Nephron progenitor cell (in vitro differentiated cells): ENCODE measurements at places on chromosomes 7 and 10.

DNA sequence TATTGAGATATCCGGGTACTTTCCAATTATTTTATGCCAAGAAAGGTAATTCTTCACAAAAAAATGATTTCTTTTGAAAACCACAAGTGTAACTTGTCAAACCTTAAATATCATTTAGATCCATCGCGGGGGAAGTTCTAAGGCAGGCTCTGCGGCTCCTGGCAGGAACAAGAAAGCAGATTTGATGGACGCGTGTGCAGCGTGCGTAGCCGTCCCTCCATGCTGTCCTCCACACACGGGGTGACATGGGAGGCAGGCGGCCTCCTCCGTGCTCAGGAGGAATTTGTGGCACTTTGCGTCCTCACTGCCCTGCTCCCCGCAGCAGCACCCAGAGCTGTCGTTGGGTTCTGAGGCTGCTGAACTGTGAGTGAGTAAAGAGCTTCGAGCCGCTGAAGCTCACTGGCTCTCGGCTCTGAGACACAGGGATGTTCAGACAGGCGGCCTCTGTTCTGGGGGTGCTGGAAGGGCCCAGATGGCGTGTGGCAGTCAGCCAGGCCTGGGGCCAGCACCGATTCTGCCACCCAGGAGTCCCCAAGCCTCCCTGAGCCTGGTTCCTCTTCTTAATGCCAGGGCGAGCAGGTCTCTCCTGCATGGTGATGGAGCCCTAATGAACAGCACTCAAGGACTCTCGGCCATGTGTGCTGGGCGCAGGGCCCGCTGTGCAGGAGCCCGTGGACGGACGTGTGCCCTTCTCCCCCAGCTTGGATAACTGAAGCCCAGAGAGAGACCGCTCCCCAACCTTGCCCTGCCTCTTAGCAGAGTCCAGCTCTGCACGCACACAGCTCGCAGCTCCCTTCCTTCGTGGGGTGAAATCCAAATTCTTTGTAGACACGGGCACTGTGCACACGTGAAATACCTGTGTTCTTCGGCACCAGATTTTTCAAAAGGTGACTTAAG is 185.4 kb upstream of the SHH start:
- no peak for DNase-seq

GRCh38 chr10:10055656-10056442 is 961.8 kb upstream of the CELF2 start:
- no peak for DNase-seq

GRCh38 chr10:17660921-17661320 is 17.0 kb downstream of the STAM start:
- DNase-seq = no peak

- DNase-seq = no peak
Observed at GRCh38 chr7:47419471-47419870, 162.4 kb downstream of the TNS3 start.

GRCh38 chr7:41051062-41051461 is 651.8 kb downstream of the INHBA start:
- DNase-seq = no peak

- no peak for DNase-seq
Observed at GRCh38 chr7:30389791-30390190, 88.8 kb downstream of the NOD1 start.

DNA sequence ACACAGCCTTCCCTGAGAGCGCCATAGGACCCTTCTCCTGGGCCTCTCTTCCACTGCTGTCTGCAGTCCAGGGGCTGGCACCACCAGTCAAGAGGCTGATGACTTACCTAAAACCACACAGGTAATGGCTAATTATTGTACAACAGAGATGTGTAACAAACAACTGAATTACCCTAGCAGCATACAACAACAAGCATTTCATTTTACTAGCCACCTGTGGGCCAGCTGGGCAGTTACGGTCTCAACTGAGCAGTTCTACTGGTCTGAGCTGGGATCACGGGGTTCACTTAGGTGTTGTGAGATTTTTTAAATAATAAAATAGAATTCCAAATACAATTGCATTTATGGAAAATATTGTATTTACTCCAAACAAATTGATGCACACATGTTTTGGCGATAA is 431.9 kb downstream of the TNS3 start:
- no peak for DNase-seq

- DNase-seq = no peak
Observed at GRCh38 chr7:46286356-46286755, 365.3 kb upstream of the IGFBP3 start.

DNA sequence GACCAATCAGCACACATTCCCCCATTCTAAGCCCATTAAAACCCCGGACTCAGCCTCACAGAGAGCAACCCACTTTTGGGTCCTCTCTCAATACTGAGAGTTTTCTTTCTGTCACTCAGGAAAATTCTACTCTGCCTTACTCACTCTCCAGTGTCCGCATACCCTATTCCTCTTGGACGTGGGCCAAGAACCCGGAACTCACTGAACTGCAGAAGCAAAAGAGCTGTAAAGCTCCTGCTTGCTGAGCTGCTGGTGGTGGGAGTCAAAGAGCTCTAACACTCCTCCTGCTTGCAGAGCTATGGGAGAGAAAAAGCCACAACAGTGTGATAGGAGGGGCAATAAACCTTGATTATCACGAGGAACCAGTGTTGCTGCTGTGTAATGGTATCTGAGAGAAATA is 386.9 kb downstream of the POM121L12 start:
- DNase-seq = no peak

DNA sequence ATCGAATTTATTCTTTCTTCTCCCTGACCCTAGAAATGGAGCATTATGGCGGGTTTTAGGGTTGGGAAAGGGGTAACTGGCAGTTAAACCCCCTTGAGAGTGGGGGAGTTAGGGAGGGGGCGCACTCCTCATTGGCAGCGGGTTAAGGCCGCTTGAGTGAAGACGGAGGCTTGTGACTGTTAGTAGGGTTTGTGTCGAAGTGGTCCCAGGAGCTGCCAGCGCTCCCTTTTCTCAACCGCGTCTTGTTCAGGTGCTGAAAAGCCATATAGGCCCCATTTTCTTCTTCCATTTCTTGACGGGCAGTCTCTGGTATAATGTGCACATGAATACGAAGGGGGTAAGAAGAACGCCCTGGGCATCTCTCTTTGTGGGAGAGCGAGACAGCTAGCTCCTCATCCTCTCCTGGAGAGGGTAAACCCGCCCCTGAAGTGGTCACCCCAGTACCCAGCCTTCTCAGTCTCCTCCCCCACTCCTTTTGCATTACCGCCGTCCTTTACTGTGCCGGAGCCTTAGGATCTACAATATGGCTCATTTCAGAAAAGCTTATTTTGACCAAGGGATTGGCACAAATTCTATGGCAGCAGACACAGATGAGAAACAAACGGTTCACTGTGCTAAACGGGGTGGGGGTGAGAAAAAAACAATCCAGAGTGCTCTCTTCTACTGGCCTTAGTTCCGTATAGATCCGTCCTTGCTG is 836 bp downstream of the KMT2E start:
- DNase-seq = peak; percentile 33

DNA sequence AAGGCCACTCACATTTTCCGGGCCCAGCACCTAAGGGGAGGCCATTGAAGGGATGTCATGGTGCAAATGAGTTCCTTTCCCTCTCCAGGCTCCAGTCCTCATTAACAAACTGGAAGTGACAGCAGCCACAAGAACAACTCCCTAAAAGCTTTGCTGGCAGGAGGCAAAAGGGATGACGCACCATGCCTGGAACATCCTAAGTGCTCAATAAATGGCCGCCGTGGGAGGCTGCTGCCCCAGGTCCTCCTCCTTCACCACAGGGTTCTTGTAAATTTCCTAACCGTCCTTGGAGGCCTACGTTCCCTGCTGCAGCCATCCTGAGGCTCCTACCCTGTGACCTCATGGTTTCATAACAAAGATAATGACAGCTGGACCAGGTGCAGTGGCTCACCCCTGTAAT is 41.3 kb upstream of the CAMK1D start:
- no peak for DNase-seq

DNA sequence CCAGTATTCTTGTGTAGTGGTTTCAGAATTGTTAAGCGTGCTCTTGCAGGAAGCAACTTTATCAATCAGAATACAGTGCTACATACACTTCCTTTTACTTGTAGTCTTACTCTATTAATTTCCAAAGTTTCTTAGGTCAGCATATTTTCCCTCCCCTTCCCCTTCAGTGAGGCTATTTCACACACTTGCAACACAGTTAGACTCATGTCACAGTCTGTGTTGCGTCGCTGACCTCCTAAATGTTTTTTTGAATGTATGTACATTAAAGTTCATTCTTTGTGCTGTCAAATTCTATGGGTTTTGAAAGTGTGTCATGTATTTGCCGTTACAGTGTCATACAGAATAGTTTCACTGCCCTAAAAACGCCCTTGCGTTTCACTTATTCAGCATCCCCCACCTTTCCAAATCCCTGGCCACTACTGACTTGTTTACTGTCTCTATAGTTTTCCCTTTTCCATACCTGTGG is 5.4 kb upstream of the HKDC1 start:
- no peak for DNase-seq

- DNase-seq = no peak
Observed at GRCh38 chr7:23230641-23231101, 15.9 kb upstream of the GPNMB start.

GRCh38 chr7:21966271-21966670 is 20.6 kb upstream of the CDCA7L start:
- DNase-seq = no peak

DNA sequence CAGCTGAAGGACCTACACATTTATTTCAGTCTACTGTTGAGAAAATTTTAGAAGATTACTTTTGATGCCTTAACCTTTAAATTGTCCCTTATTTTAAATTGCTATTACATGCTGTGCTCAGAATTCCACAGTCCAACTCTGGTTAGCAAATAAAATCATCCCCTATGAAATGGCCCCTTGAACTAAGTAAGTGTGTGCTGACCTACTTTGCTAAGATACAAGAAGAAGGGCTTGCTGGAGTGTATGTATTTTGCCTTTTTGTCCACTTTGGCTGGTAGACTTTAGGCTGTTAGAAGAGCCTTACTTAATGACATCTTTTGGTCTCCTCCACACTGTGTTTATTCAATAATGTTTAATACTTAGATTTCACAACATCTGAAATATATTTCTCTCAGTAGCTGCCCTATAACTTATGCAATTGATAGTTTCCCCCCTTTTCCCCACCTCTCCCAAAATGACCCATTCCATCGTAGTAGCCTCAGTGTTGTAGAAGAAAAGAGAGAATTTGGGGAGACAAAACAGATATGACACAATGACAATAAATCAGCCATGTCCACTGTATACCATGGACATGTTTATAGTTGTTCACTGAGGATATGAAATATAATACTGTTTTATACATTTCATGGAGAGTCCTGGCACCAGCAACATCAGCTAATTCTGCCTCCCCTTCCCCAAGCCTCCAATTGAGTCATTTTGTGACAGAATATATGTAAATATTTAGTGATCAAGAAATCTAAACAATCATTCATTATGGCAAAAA is 107.8 kb upstream of the ASAH2 start:
- no peak for DNase-seq

- DNase-seq = no peak
Observed at GRCh38 chr10:77633376-77633775, 4.2 kb downstream of the KCNMA1 start.

GRCh38 chr7:41238851-41239331 is 464.0 kb downstream of the INHBA start:
- DNase-seq = peak; percentile 23

DNA sequence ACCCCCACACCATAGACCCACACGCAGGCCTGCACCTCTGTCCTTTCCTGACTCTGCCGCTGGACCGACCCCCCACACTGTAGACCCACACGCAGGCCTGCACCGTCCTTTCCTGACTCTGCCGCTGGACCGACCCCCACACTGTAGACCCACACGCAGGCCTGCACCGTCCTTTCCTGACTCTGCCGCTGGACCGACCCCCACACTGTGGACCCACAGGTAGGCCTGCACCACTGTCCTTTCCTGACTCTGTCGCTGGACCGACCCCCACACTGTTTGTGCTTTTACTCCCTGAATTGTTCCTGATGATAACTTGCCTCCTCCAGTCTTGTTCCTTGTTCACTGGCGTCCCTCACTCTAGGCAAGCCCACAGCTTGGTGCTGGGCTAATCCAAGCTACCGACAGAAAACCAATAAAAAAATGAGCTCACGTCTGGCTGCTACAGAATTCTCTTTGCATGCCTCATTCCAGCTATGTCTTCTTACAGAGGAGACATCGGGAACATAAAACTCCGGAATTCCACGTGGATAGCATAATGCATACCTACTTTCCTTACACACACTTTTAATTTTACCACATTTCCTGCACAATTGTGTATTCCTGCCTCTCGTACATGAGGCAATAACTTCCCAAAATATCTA is 494.3 kb downstream of the PTPRN2 start:
- DNase-seq = no peak

DNA sequence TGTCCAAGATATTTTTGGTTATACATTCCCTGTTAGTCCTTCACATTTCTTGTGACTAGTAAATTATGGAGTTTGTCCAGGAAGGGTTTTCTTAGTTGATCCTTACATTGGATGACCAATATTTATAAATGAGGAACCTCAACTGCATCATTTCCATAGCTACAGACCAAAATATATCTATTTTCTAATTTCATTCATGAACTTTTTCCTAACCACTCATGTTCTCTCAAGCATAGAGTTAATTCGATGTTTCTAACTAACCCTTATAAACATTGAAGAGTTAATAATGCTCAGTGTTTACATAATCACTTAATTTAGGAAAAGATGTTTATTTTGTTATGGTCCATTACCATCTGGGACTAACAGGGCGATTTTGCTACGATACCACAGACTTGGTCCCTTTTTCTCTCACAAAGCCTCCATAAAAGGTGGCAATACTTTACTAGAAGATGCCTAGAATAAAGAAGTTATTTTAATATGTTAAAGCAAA is 591.0 kb downstream of the MAGI2 start:
- no peak for DNase-seq
